Putamen (tissue), 1 donor: ENCODE measurements at places on chromosomes 5 and 9.

GRCh38 chr5:72145348-72145747 is 38.1 kb downstream of the MAP1B start:
- DNase-seq = no peak

DNA sequence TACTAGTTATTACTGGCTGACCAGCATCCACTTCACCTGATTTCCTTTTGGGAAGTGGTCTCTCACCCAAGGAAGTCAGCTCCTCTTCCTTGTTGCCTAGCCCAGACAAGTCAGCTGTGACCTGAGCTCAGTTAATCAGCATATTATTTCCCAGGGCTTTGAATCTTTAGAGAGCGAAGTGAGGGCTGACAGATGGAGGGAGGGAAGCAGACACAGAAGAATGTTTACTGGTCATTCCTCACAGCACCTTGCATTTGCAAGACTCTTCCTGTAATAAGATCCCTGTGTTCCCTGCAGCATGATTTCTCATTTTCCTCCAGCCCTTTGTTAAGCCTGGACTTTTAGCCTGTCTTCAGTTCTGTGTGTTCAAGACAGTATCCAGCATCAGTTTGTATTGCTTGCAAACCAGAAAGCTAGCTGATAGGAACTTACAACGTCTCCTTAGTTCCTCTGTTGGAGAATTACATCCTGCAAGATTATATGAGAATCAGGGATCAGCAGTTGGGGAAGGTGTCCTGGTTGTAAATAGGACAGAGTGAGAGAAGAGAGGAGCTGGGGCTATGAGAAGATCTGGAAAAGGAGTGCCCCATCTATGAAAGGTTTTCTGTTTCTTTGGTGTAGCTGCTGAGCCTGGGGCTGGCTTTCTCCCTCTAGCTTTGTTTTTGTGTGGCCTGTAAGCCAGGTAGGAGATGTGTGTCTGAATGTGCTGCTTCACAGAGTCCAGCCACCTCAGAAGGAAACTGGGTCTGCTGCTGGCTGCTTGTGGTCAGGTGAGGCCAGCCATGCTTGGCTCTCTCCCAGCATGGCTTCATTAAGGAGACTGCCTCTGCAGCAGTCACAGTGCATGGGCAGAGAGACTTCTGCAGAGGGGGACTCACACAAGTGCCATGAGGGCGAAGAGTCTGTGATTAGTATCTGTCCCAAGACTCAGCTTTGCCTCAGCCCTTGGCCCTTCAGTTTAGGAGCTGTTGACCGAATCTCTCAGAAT is 50.3 kb downstream of the MAN2A1 start:
- DNase-seq = no peak

DNA sequence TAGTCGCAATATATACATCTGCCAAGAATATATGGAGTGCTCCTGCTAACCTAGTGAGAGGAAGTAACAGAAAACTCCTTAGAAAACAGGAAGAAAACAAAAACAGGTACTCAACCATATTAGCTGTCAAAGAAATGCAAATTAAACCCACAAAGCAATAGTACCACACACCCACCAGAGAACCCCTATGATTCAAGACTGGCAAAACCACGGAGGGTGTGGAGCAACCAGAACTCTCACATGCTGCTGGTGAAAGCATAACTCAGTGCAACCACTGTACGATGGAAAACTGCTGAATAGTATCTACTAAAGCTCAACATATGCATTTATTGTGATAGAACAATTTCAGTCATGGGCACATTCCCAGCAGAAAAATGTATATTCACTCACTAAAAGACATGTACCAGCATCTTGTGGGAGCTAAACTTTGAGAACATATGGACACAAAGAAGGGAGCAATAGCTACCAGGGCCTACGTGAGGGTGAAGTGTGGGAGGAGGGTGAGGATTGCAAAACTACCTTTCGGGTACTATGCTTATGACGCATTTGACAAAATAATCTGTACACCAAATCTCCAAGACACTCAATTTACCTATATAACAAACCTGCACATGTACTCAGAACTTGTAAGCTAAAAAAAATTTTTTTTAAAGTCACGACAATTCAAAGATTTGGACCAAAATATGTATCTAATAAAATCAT is 34.0 kb downstream of the PTPN3 start:
- no peak for DNase-seq

DNA sequence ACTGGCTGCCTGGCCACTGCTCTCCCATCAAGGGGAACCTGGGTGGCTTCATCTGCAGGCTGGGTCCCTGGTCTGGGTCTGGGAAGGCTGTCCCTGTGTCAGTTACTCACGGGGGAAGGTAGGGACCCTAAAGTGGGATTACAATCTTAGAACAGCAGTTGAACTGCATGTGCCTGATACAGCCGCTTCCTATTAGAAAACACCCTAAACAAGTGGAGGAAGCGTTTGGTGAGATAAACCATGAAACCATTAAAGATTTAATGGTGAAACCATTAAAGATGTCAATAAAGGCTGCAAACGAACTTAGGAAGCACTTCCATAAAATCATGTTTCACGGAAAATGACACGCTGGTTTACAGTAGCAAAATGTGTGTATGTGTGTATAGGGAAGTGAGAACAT is 2.5 kb upstream of the GFI1B start:
- no peak for DNase-seq

DNA sequence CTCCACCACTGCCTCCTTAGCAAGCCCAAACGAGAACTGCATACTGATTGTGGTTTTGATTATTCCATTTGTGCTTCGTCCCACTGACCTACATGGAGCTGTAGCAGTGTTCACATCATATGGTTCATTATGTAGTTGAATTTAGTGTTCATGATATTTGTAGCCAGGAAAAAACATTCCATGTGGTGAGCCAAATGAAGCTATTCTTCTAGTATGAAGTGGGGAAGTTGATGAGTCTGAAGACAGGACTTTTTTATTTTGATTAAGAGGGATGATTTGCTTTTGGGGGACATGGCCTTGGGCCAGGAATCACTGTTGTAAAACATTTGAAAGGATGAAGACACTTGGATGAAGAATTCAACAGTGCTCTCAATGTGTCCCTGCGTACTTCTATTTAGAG is 192.9 kb upstream of the SLC27A6 start:
- DNase-seq = no peak

- DNase-seq = no peak
Measured at GRCh38 chr9:16869882-16870595, 431 bp downstream of the BNC2 start.

DNA sequence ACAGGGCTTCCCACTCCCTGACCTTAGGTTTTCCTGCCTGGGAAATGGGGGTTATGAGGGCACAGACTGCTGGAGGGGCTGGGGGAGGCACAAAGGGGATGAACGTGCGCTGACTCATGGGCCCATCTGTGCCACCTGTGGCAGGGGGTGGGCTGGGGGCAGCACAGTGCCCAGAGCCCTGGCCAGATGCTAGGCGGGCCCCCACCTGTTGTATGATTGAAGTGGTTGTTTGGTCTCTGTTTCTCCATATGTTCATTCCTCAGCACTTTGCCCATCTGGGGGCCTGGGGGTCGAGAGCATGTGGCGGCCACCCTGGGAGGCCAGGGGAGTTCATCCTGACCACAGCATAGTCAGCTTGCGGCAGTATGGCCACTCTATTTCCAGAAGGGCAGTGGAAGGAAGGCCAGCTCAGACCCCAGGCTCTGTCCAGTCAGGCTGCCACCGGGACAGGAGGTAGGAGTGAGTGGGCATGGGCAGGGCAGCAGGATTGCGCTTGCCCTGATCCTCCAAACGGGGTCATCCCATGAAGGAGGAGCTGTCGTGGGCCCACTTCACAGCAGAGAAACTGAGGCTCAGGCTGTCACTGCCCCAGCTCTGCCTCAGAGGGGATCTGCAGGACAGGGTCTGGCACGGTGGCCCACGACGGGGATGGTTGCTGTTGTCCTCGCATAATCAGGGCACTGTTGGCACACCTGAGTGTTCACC is 841 bp upstream of the NINJ1 start:
- DNase-seq = no peak

DNA sequence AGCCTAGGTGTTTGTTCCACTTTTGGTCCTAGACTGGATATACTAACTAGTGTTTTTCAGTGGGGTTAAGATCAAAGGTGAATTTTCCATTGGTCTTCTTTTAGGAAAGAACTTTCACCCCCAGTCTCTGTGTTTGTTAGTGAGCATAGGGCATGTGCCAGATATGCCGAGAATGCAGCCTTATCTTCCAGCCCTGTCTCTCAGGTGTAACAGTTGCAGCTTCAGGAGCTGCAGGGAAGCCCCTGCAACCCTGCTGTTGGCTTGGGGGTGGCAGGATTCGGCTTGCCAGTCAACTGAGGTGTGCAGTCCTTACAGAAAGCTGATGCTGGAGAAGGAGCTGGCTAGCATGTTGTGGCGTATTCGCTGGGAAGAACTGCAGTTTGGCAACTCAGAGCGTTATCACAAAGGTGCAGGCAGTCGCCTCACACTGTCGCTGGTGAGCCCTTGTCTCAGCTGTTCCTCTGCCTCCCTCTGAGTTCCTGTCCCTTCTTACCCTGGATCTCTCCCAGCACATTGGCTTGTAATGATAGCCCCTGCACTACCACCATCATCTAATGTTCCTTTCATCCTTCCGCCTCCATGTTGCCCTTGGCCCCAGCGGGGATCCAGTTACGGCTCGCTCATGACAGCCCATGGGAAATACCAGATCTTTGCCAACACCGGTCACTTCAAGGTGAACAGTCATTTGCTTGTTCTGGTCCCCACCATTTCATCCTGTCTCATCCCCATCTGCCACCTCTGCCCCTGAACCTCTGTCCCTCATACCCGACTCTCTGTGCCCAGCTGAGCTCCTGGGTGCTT is 10.1 kb downstream of the NPR2 start:
- no peak for DNase-seq

DNA sequence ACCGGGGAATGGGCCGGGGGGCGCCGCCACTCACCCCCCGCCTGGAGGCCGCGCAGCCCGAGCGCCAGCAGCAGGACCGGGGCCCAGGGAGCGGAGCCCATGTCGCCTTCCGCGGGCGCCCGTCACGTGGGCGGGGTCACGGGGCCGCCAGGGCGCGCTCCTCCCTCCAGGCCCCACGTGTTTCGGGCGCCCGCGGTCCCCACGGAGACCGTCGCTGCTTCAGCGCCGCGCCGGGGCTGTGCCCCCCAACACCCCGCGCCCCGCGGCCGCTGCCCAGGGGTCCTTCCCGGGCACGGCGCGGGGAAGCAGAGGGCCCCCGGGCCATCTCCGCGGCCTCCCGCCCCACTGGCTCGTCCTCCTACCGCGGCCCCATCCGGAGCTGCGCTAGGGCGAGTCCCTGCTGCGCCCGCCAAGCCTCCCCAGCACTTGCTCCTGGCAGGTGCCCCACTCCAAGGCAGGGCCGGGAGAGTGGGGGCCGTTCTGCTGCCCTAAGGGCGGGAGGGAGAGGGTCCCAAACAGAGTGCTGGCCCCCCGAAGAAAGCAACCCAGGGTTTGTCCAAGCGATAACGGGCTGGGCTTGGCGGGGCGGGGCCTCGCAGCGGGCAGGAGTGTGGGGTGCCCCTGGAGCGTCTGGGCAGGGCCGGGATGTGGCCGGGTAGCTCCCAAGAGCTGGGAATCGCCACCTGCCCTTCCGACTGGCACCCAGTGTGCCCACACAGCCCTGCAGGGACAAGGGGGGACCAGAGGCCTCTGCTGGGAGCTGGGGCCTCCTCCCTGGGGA is at the start of gene DPP7:
TSS of gene DPP7 (minus strand) at position 121 of the 781 bp plus-strand sequence. CDS start at position 101, 20 bp downstream.
- DNase-seq = peak; percentile 74

DNA sequence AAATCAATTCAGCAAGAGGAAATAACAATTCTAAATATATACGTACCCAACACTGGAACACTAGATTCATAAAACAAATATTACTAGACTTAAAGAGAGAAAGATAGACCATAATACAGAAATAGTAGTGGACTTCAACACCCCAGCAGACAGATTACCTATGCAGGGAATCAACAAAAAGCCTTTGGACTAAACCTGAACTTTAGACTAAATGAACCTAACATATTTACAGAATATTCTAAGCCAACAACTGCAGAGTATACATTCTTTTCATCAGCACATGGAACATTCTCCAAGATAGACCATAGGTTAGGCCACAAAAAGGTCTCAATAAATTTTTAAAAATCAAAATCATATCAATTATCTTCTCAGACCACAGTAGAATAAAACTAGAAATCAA is 32.9 kb upstream of the BARX1 start:
- no peak for DNase-seq

GRCh38 chr9:73154722-73155121 is 3.1 kb downstream of the ANXA1 start:
- no peak for DNase-seq

DNA sequence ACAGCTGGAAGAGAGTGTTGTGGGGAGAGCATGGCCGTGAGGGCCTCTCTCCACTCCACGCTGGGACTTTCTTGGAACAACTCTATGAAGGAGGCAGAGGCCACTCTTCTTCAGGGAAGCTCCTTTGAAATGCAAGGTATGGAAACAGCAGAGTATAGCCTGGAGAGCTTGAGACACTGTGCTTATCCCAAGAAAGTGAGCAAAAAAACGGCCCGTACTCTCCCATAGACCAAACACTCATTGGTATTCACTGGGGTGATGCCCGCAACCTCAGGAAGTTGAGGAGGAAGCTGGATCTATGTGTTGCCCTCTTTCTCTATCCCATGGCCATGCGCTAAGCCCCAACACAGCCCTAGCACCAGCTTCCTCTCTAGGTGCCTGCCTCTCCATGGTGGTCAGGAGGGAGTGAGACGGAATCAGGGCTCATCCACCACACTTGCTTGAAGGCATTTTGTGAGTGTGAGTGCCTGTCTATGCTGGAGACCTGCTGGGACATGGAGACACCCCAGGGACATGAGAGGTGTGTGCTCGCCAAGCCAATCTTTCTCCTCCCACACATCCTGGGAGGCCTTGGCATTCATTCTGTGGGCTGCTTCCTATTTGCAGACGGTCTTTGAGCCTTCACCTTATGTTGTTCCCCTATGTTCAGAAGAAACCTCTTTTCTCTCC is 616.6 kb downstream of the IRX1 start:
- no peak for DNase-seq

DNA sequence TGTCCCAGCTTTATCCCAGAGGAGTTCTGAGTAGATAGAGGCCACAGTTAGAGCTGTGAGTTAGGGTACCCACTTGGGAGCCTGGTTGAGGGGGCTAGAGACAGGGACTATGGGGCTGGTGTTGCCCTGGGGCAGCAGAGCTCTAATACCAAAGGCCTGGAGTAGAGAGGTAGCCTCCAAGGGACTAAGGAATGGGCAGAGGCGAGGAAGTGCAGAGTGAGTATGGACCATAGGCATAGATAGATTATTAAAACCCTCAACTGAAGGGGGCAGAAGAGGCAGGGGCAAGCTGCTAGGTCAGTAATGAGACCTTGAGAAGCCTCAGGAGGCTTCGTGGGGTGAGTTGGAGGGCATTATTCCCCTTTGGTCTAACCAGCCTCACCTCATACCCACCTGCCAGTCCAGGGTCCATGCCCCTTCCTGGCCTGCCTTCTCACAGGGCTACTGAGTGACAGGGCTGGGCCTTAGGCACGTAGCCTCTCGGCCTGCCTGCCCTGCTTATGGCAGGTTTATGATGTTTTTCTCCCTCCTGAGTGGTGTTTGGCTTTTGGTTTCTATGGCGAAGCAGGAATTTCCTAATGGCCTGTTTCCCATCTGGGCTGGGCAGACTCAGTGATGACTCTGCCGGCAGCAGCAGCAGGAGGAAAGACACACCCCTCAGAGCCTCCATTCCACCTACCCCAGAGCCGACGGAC is 8.0 kb downstream of the PDLIM4 start:
- DNase-seq = no peak
